HepG2 (cell line): ENCODE measurements at places on chromosomes 13 and 19. TPM values are rescaled to one million over a fixed set of nuclear protein-coding genes. Genes with fewer than 3 reads are reported as not detected.
A peak's percentile ranks its signal among the peaks of the same experiment; 100 is the strongest.

The COG6 gene
- total RNA-seq: 23.5 and 34.7 TPM in 2 replicates

The ZNF726 gene
- total RNA-seq: not detected in 2 replicates

DNA sequence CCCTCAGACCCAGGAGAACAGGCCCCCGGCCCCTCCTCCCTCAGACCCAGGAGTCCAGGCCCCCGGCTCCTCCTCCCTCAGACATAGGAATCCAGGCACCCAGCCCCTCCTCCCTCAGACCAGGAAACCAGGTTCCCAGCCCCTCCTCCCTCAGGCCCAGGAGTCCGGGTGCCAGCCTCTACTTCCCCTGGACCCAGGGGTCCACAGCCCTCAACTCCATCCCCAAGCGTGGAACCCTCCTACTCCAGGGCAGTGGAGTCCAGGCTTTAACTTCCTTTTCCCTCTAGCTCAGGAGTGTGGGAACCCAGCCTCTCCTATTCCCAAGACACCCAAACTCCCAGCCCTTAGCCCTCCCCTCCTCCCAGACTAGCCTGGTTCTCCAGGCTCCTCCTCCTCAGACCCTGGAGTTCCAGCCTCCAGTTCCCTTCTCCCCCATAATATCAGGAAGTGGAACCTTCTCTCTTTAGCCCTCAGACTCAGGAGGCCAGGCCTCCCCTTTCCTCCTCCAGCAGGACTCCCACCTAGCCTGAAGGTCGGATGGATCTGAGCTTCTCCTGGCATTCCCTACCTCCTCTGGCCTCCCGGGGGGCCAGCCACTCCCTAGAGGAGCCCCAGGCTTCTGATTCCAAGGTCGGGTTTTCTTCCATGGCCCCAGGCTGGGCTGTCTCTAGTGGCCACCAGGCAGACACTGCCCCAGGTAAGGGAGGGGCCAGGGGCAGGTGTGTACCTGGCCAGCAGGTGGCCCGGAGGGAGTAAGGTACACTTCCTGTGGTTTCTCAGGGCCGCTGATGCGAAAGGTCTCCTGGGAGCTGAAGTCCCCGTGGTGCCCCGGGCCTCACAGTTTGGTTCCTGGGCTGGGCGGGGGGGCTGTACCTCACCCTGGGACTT lies at the start of gene TMC4:
Gene TMC4, minus strand, starts transcription at position 690 of the 888 bp plus-strand sequence. Its CDS starts 43 bp downstream, at position 647.
- DNase-seq: no peak

DNA sequence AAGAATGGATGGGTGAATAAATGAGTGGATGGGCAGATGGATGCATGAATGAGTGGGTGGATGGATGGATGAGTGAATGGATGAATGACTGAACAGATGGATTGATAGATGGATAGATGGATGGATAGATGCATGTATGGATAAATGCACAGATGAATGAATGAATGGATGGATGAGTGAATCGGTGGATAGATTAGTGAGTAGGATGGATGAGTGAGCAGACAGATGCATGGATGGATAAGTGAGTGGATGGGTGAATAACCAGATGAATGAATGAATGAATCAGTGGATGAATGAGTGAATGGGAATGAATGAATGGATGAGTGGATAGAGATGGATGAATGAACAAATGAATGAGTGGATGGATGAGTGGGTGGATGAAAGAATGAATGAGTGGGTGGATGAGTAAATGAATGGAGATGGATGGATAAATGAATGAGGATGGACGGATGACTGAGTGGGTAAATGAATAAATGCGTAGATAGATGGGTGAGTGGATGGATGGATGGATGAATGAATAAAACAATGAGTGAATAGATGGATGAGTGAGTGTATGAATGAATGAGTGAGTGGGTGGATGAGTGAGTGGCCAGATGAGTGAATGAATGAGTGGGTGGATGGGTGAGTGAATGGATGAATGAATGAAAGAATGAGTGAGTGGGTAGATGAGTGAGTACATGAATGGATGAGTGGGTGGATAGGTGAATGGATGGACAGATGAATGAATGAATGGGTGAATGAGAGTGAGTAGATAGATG lies 13.0 kb downstream of the GAS6 start:
- DNase-seq: no peak

DNA sequence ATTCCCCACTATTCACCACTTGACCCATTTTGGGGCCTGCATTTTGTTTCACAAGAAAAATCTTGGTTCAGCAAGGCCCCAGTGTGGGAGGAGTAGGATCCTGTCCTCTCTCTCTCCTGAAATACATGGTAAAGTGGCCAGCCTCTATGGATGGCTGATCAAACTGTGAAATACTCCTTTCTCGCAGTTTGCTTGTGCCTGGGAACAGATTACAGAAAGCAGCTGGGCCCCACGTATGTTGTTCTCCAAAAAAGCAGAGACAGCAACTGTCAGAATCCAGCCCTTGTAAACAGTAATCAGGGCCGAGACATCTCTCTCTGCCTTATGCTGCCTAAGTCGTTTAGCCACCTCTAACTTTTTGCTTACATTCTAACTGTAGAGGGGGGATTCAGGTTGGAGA lies 61.0 kb upstream of the RAP2A start:
- DNase-seq: no peak

- peak; percentile 58 for DNase-seq
These were observed 512 bp downstream of the CC2D1A start for GRCh38 chr19:13906521-13906904.

- DNase-seq: no peak
These were observed 8.6 kb downstream of the TNFAIP8L1 start for GRCh38 chr19:4647676-4648644.

DNA sequence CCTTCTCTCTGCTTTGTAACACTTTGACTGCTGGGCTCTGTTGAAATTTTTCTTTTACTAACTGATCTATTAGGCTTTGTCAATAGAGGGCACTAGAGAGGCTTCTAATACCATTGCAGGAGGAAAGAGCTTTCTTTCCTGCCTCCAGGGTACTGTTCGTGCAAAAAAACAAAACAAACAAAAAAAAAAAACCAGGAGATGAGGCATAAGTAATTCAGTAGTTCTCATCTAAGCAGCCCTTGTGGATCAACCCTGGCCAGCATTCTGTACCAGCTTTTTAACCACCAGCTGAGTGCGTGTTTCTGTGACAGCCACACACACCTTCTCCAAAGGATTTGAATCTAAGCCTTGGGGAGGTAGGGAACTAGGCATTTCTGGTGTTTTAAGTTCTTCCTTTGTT lies 1707.6 kb upstream of the SLC10A2 start:
- peak; percentile 8 for DNase-seq

DNA sequence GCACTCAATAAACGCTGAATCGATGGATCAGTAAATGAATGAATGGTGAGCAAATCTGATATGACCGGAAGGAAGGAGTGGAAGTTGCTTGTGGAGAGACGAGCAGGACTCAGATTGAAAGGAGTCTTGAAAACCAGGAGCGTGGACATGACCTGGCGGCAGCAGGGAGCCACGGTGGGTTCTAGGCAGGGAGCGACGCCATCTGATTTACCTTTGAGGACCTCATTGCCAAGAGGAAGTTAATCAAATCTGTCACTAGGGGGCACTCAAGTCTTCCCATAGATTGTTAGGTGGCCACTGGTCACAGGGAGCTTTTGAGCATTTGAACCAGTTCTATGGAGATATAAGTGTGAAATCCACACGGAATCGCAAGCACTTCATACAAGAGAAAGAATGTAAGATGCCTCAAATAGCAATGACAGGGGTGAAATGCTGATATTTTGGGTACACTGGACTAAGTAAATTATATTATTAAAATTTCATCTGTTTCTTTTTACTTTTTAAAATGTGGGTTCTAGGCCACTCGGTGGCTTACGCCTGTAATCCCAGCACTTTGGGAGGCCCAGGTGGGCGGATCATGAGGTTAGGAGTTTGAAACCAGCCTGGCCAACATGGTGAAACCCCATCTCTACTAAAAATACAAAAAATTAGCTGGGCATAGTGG lies 9.2 kb upstream of the FBN3 start:
- DNase-seq: peak; percentile 87
